Activated naive CD4-positive, alpha-beta T cell treated with Interleukin-2 at 50 U/mL for 16 hours (primary cell): ENCODE measurements at places on chromosomes 3 and 15.
A peak's percentile ranks its signal among the peaks of the same experiment; 100 is the strongest.

- no peak for DNase-seq
These were observed 91.0 kb upstream of the UBE3A start for GRCh38 chr15:25529774-25530173.

DNA sequence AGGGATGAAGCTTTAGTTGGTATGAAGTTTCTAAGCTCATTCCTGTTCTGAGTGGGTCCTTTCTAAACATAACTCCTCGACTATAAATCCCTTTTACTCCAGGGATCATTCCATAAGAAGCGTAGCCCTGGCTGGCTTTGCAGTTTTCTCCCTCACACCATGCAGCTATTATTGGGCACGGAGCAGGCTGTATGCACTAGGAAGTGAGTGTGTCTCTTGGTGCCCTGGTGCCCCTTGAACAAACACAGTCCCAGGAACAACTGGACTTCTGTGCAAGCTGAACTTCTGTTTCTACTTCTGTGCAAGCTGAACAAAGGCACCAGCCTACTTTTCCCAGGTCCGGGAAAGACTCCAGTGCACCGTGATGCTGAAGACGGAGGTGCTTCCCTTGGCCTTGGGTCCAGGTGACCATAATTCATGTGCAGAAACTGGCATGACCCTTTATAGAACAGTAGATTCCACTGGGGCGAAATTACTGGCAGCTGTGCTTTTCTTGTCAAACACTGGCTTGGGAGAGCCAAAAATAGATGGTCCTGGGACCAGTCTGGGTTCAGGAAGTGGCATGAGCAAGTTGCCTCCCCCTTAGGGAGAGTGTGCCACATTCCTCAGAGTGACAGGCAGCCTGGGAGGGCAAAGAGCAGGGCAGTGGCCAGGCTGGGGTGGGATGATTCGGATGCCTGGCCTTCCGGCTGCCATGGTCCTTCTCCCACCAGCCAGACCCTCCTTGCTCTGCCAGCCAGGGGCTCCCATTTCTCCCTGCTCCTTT is 127.2 kb downstream of the SLCO3A1 start:
- DNase-seq, result no peak

DNA sequence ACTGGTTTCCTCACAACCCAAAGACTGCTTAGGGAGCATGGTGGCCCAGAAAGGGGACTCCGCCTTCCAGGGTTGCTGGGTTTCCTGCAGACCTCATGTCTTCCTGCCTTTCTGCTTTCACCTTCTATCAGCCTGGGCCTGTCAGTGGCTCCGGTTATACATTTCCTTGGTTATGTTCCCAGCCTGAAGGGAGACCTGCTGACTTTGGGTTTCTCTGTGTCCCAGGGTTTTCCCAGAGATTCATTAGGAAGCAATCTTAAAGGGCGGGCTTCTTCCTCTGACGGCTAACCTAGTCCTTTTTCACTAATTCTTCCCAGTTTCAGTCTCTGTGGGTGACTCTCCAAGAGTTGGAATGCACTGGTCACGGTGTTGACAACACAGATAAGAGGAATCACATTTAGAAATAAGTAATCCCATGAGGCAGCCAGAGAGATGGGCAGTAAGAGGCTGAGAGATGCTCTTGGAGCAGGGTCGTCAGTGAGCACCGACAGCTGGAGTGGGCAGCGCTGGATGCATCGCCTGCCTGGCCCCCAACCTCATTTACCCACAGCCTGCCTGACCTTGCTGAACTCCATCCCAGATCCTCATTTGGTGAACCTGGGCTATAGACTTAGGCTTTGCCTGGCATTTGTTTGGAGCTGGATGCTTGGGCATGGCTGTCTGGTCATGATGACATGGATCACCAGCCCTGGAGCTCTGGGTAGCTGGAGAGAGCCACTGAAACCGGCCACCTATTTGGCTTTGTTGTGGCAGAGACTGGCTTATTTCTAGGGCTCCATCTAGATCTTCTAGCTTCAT is 10.0 kb upstream of the EHD4 start:
- no peak for DNase-seq

- no peak for DNase-seq
These were observed 33.4 kb upstream of the KLHL25 start for GRCh38 chr15:85828126-85828525.

- peak; percentile 57 for DNase-seq
These were observed 43.9 kb upstream of the PLXND1 start for GRCh38 chr3:129650256-129650872.

DNA sequence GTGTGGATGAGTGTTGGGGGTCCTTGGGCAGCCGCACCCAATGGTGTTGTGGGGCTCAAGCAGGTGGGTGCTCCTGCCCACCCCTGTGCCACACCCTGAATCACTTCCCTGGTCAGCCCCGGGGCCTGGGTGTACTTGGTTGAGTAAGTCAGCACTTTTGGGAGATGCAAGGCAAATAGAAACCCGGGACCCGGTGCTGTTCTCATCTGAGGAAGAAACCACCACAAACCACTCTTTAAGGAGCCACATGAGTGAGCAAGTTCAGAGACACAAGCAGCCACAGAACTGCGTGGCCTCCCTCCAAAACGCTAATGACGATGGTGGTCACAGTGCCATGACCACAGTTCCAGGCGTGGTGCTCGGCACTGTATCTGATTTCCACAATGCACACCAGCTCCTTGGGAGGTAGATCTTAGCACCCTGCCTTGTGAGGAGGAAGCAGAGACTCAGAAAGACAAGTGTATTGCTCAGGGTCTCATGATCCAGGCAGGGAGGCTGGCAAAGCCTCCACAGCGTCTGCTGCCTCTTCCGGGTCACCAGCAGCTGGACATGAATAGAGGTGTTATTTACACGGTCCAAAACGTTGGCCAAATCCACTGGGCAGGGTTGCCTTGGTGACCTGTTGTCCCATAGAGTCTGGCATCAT is 118.2 kb upstream of the ALDH1A3 start:
- no peak for DNase-seq

GRCh38 chr15:47872208-47872607 is 154.9 kb downstream of the SEMA6D start:
- DNase-seq, result no peak

GRCh38 chr3:176839901-176840300 is 357.4 kb downstream of the TBL1XR1 start:
- DNase-seq, result no peak

GRCh38 chr3:115396801-115397200 is 226.5 kb upstream of the GAP43 start:
- DNase-seq, result no peak

GRCh38 chr3:152682477-152682876 is 152.5 kb upstream of the P2RY1 start:
- no peak for DNase-seq

GRCh38 chr3:178369006-178369405 is 167.2 kb upstream of the KCNMB2 start:
- DNase-seq, result no peak

DNA sequence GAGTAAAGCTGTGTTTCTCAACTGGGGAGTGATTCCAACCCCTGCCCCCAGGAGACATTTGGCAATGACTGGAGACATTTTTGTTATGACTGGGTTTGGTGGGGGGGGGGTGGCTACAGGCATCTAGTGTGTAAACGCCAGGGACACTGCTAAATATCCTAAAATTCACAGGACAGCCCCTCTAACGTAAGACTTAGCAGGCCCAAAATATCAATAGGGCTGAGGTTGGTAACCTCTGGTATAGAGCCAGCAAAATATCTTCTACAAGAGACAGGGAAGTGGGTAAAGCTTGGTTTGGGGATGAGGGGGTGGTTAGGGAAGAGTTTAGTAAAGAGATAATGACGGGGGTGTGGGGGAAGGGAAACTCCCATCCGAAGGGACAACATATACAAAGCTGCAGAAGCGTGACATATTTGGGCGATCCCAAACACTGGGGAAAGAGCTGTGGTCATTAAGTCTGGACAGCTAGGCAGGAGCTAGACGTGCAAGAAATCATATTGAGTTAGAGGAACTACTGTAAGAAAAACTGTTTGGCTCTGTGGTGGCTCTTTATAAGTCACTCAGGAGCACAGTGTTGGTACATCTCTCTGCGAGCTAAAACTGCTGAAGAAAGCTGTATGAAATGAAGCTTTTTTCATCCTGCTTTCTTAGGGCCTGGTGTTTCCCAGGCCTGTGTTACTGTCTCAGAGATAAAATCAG is 697 bp upstream of the TRIM69 start:
- peak; percentile 64 for DNase-seq

- no peak for DNase-seq
These were observed 52.3 kb upstream of the CGNL1 start for GRCh38 chr15:57323806-57324589.
